ENCODE measurements at places on chromosomes 6 and 20.

GRCh38 chr6:159809149-159809548, 9.1 kb downstream of the PNLDC1 start:
- DNase-seq, result no peak

DNA sequence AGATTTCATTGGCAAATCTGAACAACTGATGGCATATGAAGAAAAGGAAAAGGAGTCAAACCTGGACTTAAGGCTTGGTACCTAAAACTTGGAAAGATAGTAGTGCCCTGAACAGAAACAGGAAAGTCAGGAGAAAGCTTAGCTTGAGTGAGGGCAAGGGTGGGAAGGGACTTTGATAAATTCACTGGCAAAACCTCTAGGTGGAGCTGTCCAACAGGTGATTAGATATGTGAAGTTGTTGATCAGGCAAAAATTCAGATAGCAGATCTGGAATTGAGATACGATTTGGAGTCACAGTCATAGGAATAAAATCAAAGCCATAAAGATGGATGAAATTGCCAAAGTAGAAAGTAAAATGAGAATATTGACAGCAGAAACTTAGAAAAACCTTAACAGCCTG, 16.1 kb upstream of the ZNF292 start:
- peak; percentile 45 for DNase-seq

DNA sequence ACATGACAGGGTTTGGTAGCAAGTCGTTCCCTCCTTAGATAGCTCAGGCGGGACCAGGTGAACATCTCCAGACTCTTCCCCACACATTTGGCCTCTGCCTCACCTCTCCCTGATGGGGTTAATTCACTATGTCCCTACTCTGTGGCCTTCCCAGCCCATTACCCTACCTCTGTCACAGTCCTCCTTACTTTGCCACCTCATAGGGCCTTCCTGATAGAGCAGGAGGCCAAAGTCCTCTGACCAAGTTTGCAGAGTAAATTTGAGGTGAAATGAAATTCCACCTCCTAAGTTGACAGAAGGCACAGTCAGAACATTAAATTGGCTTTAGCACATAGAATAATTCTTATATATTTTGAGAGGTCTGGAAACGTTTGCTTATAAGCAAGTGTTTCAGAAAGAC, 53.1 kb upstream of the ARMC2 start:
- no peak for DNase-seq

GRCh38 chr6:26311385-26312095, 53.5 kb upstream of the BTN3A2 start:
- peak; percentile 37 for DNase-seq

DNA sequence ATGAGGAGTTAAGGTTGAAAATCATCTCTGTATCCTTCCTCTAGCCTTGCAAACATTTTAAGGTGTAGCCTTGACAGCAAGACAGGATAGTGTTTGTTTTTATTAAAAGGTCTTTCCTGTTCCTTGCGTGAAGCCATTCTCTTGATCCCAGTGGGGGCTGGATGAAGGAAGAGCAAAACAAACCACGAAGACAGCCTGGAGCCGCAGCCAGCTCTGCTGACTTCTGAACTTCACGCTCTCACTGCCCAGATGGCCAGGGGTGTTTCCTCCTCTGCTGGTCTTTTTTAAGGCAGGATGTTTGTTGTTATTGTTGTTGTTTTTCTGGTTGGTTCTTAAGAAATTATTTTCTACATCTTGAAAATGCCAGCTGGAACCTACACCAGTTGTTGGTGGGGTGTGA, 156.4 kb downstream of the MTHFD1L start:
- DNase-seq, result no peak

GRCh38 chr6:15487262-15487661, 175.6 kb downstream of the DTNBP1 start:
- no peak for DNase-seq
